ENCODE measurements at places on chromosomes 7 and 10.

DNA sequence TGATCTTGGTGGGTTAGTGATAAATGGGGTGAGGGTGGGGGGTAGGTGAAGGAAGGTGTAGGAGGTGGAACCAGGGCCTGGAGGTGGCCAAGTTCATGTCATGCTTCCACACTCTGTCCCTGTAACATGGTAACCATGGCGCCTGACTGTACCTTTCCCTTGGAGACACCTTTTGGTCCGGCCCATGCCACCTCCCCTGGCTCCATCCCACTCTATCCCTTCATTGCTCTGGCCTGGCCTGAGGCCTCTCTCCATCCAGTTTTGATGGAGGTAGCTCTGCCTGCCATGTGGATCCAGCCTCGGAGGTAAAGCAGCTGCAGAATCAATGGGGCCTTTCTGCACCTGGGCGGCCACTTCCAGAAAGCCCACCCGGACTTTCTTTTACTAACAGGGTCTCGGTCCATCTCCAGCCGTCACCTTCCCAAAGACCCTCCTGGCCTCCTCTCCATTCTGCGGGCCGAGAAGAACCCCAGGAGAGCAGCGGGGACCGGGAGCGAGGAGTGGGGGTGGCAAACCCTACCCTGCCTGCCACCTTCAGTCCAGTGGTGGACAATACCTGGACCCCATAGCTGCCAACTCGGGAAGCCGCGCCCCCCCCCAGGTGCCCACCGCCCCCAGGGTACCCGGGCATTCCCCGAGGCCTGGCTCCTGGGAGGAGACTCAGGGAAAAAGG, 504 bp upstream of the TRRAP start:
- no peak for DNase-seq

- no peak for DNase-seq
Observed at GRCh38 chr7:44288381-44288685, 37.1 kb downstream of the CAMK2B start.

- DNase-seq, result no peak
Observed at GRCh38 chr10:13302821-13303555, 3.1 kb upstream of the PHYH start.

DNA sequence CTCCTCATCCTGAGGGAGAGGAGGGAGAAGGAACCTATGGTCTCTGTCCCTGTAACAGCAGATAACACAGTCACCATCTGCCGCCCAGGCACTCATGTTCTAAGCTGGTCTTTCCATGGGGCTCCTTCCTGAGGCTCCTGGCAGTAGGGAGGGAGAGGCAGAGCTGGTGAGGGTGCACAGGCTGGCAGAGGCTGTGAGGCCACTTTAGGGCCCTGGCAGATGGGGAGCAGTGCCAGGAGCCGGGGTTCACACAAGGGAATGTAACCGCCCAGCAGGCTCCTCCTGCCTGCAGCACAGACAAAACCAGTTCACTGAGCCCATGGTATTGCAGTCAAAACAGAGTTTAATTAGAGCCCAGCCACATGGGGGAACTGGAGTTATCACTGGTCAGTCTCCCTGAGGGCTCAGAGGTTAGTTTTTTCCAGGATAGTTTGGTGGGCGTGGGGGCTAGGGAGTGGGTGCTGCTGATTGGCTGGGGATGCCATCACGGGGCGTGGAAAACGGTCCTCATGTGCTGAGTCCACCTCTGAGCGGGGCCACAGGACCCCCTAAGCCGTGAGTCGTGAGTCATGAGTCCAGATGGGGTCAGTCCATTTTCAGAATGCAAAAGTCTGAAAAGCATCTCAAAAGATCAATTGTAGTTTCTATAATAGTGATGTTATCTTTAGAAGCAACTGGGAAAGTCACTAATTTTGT, 499.3 kb upstream of the FOXK1 start:
- DNase-seq, result no peak

DNA sequence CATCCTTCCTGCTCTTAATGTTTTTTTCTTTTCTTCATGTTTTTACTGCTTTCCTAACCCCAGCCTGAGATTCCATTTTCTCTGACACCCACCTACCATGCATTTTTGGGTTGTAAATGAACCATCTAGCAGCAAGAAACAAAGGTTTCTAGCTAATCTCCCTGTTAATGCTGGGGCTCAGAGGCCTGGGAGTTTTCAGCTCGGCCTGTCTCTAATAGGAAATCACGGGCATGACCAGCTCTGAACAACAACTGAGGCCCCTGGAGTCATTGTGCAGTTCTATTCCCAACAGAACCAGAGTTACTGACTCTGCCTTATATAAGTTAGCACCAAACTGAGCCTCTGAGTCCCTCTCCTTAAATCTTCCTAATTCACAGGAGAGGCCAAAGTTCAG, 134.8 kb downstream of the CFAP58 start:
- DNase-seq, result no peak

- no peak for DNase-seq
Observed at GRCh38 chr7:24026351-24026750, 257.6 kb upstream of the NPY start.

GRCh38 chr10:21702633-21703111, 168.6 kb downstream of the MLLT10 start:
- no peak for DNase-seq

GRCh38 chr7:88300401-88300945, 6.2 kb downstream of the STEAP4 start:
- no peak for DNase-seq

- no peak for DNase-seq
Observed at GRCh38 chr7:24318326-24318725, 34.3 kb downstream of the NPY start.

DNA sequence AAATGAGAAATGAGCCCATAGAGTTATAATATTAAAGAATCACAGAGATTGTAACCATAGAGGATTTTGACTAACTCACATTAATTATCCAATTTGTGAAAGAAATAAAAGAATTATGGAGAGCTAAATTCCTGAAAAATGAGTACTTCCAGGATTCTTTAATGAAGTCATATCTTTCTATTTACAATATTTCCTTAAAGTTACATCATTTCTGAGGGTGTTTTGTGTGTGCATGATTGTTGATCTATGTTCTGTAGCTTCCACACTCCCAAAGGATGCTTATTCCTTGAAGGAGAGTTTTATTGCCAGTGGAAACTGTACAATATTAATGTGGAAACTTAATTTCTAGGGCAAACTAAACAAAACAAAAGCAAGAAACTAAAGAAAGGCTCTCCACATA, 299.6 kb downstream of the MDFIC start:
- no peak for DNase-seq

GRCh38 chr10:74406006-74406405, 255.0 kb downstream of the ADK start:
- DNase-seq, result no peak

DNA sequence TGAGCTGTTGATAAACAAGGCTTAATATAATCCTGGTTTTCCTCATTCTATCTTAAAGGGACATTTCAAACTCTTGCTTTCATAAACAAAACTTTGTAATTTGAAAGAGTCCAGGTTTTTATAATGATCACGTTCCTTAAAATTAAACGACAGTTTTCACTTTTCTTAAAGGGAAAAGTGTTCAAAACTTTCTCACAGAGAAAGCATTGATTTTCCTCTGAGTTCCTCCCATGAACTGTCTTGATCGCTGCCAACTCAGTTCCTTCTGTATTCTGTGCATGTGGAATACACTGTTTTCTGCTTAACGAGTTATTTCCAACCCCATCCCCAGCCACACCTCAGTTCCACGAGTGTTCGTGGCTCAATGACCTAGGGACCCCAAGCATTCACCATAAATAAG, 2.4 kb upstream of the C7orf33 start:
- no peak for DNase-seq

DNA sequence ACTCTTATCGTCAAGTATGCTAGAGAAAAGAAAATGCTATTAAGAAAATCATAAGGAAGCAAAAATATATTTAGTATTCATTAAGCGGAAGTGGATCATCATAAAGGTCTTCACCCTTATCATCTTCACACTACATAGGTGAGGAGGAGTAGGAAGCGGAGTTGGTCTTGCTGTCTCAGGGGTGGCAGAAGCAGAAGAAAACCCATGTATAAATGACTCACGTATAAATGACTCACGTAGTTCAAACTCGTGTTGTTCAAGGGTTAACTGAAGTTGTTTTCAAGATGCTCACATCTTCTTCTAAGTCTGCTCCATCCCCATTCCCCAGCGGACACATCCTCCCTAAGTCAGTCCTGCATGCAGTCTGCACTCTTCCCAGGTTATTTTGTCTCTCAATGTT, 72.4 kb downstream of the SFMBT2 start:
- no peak for DNase-seq

GRCh38 chr7:37206192-37206591, 242.5 kb downstream of the ELMO1 start:
- DNase-seq, result no peak

- no peak for DNase-seq
Observed at GRCh38 chr10:87671139-87671815, 11.6 kb downstream of the PAPSS2 start.

GRCh38 chr7:158446281-158446680, 141.3 kb downstream of the PTPRN2 start:
- no peak for DNase-seq

GRCh38 chr7:43205171-43205795, 92.8 kb downstream of the HECW1 start:
- DNase-seq, result no peak

DNA sequence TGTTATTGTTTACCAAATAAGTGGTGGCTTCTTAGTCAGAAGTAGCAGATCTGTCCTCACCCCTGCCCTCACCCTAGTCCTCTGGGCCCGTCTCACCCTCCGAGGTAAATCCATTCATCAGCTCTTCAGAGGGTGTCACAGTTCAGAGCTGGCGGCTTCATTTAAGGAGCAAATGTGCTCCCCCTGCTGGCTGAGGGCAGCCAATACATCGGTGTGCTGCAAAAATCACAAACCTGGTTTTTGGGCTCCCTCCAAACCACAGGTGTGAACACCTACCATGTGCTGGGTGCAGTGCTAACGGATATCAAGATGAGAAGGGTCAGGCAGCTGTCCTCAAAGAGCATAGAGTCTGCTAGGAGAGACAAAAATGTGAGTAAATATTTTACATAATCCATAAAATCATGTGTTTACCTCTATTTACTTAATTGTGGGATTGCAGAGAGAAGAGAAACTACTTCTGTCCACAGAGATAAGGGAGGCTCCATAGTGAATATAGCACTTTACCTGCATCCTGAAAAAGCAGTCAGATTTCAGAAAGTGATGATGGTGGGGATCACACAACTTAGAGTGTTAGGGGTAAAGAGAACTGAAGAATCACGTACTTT, 15.5 kb upstream of the CRTAC1 start:
- no peak for DNase-seq

DNA sequence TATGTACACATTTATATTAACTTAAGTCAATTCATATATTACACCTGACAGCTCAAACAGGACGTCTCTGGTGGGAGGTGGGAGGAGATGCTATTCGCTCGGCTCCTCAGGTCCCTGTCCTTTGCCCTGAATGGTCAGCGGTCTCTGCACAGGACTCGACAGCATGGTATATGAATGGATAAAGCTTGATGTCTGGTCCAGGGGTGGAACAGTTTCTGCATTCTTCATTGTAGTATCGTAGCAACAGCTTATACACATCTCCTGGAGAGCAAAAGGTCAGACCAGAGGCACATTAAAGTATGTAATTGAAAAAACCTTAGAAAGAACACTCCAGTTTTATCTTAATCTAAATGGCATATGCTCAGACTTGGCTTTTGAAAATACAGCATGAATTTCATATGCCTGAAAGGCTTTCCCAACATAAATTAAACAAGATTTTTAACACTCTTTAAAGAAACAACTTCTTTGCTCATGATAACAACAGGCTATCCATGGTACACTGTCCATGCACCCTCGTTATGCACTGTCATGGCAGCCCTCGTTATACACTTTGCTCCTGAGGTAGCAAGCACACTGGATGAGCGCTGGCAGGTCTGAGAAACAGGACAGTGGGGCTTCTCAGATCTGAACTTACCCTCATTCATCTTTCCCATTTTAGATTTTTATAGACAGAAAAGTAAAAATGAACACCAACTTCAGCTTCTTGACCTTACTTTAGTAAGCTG, 57.3 kb upstream of the OGDHL start:
- DNase-seq, result no peak

DNA sequence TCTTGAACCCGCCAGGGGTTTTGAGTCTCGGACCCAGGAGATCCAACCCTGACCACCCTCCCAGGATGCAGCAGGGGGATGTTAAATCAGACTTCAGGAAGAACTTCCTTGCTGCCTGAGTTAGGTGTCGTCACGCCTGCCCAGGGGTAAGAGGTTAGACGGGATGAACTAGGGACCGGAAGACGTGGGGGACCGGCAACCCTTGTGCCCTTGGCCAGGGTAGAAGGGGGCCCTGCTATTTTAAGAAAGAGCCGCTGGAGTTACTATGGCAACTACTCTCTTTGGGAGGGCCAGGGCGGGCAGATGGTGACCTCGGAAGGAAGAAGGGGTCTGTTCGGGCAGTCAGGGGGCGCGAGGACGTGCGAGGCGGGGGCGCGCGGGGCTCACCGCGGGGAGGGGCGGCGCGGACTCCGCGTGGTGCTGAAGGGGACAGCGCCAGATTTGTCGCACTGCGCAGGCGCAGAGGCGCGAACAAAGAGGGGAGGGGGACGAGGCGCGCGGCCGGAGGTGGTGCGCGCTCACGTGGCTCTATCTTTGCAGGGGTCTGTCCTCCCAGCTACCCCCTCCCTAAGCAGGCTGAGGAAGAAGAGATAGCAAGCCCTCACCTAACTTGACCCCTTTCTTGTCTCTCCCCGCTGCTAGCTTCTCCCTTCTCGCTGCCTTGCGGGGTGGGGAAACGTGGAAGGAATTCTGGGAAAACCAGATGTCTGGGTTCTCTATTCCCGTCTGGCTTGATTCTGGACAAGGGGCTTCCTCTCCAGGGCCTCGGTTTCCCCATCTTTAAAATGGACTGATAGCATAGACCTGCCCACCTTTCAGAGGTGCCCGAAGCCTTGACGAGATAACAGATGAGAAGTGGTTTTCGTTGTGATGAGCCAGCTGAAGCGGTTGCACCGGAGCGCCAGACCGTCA, 940 bp upstream of the PSD start:
- DNase-seq, result peak; percentile 70

DNA sequence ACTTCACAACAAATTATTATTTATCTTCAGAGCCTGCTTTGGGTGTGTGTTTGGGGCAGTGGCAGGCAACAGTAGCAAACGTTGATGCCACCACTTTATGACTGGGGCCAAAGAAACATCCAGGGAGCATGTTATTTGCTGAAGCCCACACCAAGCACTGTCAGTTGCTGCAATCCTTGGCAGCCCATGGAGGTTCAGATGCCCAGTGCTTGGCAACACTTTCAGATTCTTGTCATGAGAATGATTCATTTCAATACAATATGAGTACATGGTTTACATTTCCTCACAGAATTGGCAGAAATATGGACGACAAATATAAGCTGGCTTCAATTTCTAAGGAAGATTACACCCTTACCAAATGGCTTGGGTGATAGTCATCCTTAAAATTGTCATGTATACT, 46.5 kb upstream of the GLI3 start:
- no peak for DNase-seq

DNA sequence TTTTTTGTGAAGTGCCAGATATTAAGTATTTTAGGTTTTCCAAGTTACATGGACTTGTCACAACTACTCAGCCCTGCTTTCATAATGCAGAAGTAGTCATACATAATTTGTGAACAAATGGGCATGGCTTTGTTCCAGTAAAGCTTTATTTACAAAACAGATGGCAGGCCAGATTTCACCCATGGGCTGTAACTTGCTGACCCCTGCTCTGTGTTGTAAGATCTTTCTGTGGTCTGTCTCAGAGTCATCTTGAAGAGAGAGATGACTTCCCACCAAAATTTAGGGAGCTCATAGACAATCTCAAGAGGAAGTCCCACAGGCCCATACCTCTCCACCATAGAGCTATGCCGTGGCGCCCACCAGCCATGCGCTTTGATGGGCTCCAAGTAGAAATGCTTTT, 616.1 kb downstream of the LRMDA start:
- no peak for DNase-seq

- no peak for DNase-seq
Observed at GRCh38 chr10:7315906-7316305, 94.9 kb downstream of the SFMBT2 start.

Measured in caudate nucleus (tissue), 63 donors.